ENCODE measurements at places on chromosomes 12 and 14.

DNA sequence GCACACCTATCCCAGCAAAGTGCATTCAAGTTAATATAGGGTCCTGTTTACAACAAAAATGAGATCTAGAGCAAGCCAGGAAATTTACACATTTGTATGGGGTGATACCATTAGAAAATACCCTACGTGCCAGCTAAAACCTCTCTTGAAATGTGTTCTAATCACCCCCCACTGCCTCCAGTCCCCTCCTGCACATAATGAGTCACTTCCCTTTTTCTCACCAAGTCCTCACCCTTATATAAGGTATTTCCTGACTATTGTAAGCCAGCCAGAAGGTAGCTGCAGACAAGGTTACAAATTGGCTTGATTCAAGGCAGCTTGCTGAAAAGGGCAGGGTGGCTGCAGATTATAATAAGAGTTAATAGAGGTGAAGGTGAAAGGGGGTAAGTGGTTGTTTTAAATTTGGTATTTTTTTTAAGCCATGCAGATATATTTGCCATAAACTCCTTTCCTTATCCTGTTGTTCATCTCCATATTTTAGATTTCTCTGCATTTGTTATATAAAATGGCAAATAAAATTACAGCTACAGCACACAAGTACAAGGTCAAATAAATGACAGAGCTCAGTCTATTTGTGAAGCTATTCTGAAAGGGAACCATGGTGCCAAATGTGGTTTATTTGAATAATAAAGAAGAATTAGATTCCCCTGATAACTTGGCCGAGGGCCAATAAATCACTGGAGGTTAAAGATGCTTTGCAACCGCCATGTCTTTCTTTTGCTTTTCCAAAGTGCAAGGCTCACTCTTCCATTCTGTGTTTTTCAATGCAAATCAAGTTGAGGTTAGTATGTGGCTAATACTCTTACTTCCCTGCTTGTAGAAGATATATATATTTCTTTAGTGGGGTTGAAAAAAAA, 385.9 kb downstream of the EGLN3 start:
- no peak for DNase-seq

DNA sequence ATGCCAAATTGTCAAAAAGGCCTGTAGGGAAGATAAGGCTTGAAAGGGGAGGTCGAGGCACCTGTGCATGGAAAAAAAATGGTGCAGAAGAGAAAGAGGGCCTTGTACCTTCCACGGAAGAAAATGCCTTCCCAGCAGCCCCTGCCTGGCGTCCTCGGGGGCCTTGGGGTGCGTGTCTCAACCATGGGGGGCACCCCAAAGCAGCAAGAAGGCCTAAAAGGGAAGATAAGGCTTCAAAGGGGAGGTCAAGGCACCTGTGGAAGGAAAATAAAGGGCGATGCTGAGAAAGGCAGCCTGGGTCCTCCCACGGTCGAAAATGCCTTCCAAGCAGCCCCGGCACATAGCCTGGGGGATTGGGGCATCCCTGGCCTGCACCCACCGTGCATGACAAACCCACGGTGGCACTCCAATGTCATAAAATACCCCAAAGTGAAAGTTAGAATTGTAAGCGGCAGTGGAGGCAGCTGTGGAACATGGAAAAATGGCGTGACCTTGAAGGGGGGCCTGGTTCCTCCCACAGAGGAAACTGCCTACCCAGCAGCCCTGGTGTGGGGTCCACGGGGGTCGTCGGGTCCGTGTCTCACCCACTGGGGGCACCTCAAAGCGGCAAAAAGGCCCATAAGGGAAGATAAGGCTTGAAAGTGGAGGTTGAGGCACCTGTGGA, 275.0 kb downstream of the ALG10 start:
- no peak for DNase-seq

GRCh38 chr14:55245657-55246268, 25.5 kb upstream of the FBXO34 start:
- peak; percentile 63 for DNase-seq

GRCh38 chr14:71267007-71267513, 359.8 kb downstream of the PCNX1 start:
- no peak for DNase-seq

- peak; percentile 27 for DNase-seq
Measured at GRCh38 chr12:43805149-43805859, 813 bp downstream of the TWF1 start.

- DNase-seq = no peak
Measured at GRCh38 chr14:105141026-105141425, 27.6 kb downstream of the JAG2 start.

DNA sequence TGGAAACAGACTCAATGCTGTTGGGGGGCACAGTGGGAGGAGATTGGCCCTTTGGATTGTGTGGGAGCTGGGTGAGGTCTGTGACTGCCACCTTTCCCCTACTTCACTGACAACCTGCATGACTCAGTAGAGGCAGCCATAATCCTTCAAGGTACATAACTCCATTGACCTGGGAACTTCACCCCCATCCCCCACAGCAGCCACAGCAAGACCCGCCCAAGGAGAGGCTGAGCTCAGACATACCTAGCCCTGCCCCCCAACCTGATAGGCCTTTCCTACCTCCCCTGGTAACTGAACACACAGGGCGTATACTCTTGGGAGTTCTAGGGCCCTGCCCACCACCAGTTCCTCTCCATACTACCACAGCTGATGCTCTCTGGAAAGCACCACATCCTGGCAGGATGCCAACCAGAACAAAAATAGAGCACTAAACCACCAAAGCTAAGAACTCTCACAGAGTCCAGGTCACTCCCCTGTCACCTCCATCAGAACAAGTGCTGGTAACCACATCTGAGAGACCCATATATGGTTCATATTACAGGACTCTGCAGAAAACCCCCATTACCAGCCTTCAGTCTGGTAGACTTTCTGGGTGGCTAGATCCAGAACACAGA, 703.9 kb downstream of the FSCB start:
- DNase-seq = no peak

DNA sequence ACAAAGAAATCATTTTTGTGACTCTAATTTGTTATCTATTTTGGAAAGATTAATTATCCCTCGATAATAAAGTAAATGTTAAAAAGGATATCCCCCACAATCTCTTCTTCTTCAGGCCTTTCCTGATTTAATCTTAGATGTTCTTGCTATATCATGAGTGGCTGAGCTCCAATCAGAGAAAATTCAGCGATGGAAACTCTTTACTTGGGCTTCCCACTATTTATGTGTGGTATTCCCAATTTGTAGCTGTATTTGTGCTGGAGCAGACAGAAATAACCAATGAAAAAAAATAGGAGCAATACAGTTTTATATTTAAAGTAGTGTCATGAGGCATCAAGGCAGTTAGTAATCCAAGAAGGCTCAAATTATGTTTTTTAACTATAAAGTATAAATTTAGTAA, 539.1 kb downstream of the PRKD1 start:
- no peak for DNase-seq

DNA sequence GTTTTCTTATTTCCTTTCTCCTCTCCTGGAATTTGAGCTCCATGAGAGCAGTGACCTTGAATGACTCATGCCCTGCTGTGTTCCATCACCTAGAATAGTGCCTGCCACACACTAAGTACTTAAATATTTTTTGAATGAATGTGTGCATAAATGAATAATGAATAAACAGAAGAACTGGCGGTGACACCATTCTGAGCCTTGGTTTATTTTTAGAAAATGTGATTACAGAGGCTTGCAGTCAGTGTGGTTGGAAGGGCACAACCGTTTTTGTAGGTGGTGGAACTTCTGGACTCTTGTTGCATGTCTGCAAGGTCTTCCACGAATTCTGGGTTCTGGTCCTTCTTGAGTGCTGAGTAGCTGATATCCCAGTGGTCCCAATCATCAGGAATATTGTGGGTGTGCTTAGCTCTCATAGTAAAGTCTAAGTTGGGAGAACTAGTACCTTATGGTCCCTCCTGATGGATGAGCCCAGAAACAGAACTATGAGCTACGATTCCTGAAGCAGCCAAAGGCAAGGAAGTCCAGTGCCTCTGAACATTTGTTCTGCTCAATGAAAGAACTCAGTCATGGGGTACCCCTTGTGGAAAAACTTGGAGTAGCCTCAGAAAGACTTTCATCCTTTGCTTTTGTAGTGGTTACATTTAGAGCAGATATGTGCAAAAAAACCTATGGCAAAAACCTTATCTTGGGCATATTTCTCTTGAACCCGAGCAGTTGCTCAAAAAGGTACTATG, 28.8 kb upstream of the BHLHE41 start:
- no peak for DNase-seq

- no peak for DNase-seq
Measured at GRCh38 chr12:64016521-64016920, 172.0 kb downstream of the SRGAP1 start.

DNA sequence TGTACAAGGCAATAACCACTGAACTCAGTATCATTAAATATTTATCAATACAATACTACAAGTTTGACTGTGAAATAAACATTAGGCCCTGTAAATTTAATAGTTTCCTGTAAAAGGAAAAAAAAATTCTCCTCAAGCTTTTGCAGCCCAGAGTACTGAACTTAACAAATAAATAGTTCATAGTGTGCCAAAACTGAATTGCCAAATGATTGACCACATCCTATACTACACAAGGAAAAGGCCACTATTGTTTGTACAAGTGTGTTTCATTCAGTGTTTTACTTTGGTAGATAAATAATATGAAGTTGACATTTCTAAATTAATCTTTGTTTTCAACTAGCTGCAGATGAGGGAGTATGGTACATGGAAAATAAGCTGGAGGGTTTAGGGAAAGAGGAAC, 379.6 kb downstream of the FLRT2 start:
- DNase-seq = no peak

GRCh38 chr14:74508844-74509428, 15.4 kb downstream of the ISCA2 start:
- no peak for DNase-seq

- peak; percentile 59 for DNase-seq
Measured at GRCh38 chr14:61322011-61322798, 826 bp downstream of the PRKCH start.

- peak; percentile 87 for DNase-seq
Measured at GRCh38 chr14:55807053-55807880, 227.3 kb downstream of the KTN1 start.

GRCh38 chr12:31245822-31246469, 80.0 kb downstream of the SINHCAF start:
- no peak for DNase-seq

DNA sequence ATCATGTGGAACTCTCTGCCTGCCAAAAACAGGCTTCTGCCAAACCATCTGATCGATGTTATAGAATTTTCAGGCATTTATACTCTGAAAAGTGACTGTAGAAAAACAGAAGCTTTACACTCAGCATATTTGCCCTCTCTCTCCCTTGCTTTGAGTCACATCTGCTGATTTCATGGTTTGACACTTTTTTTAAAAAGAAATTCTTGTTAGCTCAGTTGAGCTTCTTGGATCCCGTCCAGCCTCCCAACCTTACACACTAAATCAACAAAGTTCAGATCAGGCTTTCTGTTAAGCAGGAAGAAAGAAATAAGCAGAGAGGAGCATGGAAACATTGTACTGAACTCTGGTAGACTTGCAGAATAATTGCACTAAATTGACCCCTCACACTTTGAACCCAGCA, 193.6 kb upstream of the SEL1L start:
- DNase-seq = no peak

- no peak for DNase-seq
Measured at GRCh38 chr14:28770630-28771029, 4.0 kb downstream of the FOXG1 start.

DNA sequence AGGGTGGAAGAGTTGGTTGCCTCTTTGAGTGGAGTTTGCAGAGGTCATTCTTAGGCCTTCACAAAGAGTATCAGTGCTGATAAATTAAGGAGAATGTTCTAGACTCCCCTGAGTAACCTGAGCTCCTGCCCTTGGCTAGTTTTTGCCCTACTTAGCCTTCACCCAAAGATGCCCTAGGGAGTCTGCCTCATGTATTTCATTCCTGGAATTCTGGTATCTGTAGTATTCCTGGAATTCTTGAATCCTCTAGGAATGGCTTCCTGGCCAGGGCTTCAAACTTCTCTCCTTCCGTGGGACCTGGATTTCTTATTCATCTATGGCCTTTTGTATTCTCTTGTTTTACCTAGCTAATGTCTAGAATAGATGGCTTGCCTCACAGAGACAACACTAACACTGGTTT, 701.1 kb downstream of the NOVA1 start:
- DNase-seq = no peak

DNA sequence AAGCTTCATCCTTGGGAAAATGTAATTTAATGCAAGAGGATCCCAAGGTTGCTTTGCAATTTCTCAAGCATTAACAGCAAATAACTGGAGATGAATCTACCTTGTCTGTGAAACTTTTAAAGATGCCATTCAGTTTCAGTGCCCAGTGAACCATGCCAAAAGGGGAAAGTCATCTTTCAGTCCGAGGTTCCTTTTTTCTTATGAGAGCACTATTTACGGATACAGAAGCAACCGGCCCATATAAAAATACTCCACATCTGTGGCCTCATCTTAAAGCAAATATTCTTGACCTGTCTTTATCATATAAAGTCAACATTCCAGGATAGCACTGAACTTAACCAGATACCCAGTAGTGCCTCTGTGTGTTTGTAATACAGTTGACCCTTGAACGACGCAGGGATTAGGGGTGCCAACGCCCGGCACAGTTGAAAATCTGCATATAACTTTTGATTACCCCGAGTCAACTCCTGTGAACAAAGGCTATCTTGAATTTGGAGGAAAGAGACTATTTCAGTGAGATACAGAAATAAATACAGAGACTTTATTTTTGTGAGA, 209.4 kb downstream of the PCNX1 start:
- no peak for DNase-seq

GRCh38 chr12:47307680-47308399, 228.1 kb upstream of the AMIGO2 start:
- peak; percentile 81 for DNase-seq

- no peak for DNase-seq
Measured at GRCh38 chr14:85587151-85587711, 57.3 kb downstream of the FLRT2 start.

DNA sequence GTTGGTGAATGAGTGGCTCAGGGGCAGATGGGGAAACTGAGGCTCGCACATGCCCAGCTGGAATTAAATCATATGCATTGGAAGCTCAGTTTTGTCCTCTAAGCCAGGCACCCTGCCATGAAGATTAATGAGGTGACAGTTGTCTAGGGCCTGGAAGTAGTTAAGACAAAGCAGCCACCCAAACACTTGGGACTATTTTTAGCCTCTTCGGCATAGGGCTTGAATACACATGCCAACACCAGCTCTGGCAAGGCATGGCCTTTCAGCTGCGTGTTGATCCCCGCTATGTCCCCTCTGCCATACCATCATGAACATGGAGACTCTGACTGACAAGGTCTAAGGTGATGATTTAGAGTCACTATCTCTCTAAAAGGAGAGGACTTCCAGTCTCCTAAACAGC, 250.2 kb downstream of the KSR2 start:
- DNase-seq = no peak

GRCh38 chr14:24297190-24297964, 2.2 kb downstream of the DHRS1 start:
- DNase-seq = no peak

DNA sequence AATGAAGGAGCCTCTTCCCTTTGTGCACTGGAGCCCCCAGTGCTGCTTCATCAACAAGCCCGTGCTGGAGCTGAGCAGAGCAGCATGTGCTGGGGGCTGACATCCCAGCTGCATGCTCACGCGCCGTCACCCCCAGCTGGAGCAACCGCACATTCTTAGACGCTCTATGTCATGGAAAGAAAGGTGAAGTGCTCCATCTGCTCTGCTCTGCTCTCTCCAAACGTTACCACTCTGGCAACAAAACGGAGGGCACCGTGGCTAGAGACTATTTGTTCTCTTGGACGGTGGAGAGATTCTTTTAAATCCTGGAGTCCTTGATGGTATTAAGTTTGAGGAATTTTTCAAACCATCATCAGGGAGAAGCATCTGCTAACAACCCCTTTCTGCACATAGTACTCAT, 208.4 kb downstream of the C12orf75 start:
- DNase-seq = no peak

All from CD4-positive, alpha-beta T cell treated with Interleukin-10 for 1 hour (primary cell).